ENCODE measurements at places on chromosomes 7 and 10.

GRCh38 chr10:8581521-8582225, 527.2 kb downstream of the GATA3 start:
- DNase-seq, result no peak

DNA sequence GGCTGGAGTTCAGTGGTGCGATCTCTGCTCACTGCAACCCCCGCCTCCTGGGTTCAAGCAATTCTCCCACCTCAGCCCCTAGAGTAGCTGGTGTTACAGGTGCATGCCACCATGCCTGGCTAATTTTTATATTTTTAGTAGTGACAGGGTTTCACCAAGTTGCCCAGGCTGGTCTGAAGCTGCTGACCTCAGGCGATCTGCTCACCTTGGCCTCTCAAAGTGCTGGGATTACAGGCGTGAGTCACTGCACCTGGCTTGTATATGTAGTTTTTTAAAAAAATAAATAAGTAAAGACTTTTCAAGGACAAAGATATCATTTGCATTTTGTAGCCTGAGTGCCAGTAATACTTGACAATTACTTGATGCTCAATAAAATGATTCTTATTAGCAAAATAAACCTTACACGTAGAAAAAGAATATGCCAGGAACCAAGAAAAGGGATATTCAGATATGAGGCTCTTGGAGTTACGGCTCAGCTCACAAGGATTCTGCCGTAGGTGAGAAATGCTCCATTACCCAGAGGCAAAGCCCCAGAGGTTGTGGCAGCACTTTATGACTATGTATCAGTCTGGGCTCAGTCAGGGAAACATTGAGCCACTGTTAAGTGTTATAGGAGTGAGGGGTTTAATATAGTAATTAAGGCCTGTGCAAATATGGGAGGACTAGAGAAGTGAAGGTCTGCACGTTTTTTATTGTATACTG, 98.5 kb downstream of the TPST1 start:
- no peak for DNase-seq

DNA sequence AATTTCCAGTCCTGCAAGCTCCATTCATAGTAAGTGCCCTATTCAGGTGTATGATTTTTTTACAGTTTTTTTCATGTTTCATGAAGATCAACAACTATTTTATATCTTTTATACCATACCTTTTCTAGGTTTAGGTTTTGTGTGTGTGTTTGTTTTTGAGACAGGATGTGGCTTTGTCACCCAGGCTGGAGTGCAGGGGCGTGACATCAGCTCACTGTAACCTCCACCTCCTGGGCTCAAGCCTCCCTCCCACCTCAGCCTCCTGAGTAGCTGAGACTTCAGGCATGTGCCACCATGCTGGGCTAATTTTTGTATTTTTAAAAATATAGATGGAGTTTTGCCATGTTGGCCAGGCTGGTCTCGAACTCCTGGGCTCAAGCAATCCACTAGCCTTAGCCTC, 35.0 kb downstream of the ARMH3 start:
- DNase-seq, result no peak

GRCh38 chr7:33185786-33186185, 56.4 kb downstream of the BBS9 start:
- no peak for DNase-seq

DNA sequence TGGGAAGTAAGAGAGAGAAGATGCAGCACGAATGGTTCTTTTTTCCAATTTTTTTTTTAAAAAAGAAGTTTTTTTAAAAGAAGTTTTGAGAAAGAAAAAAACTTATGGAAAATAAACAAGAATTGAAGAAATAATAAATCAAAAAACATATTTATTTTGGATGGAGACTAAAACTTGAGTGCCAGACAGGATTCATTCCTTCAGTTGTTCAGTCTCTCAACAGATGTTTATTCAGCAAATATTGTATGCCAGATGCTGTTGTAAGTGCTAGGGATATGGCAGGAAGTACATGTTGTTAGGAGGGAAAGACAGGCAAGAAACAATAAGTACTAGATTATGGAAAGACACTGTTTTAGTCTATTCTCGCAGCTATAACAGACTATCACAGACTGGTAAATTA, 750.7 kb upstream of the PHF14 start:
- DNase-seq, result no peak

DNA sequence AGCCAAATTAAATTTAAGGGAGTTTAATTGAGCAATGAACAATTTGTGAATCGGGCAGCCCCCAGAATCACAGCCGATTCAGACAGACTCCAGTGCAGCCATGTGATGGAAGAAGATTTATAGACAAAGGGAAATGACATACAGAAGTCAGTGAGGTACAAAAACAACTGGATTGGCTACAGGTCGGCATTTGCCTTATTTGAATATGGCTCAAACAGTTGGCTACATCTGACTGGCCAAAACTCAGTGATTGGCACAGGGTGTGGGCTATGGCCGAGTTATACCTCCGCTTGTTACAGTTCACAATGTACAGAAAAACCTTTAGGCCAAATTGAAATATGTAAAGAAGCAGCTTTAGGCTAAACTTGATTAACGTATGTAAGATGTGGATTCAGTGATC, 30.8 kb upstream of the EIF4H start:
- no peak for DNase-seq

DNA sequence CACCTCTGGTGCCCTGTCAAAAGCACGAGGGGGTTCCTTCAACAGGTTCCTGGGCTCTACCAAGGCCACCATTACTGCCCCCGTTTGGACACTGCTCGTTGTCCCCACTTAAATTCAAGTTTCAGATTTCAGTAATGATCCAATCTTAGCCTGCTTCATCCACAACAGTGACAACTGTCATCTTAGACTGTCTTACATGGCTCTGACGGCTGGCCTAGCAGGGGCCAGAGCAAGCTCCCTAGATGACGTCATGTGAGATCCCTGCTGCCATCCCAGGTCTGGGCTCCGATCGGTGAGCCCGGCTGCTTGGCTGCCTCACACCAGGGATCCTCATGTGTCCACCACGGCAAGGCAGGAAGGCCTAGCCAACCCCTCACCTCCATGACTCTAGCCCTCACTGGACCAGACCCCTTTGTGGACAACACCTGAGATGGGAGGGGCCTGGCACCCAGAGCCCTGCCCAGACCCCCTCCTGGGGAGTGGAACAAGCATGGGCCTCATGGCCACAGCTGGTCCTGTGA, 82.5 kb downstream of the FAM53B start:
- no peak for DNase-seq

GRCh38 chr10:88889559-88890337, 9.7 kb downstream of the STAMBPL1 start:
- no peak for DNase-seq

GRCh38 chr10:123890756-123891143, 857 bp downstream of the CPXM2 start:
- no peak for DNase-seq

DNA sequence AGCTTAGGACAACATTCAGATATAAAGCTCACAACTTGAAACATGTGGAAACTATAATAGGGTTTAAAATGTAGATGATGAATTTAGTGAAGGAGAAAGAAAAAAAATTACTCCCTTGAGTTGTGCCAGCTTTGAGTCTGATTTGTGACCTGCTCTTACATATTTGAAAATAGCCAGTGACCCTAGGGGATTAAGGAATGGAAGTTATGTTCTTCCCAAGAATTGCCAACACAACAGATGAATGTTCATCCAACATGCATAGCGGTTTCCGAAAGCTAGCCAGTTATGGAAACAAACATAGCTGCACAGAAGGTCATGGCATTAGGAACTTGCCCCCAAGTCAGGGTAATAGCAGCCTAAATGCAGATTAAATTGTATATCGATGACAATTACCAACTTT, 10.8 kb downstream of the TMEM196 start:
- DNase-seq, result no peak

DNA sequence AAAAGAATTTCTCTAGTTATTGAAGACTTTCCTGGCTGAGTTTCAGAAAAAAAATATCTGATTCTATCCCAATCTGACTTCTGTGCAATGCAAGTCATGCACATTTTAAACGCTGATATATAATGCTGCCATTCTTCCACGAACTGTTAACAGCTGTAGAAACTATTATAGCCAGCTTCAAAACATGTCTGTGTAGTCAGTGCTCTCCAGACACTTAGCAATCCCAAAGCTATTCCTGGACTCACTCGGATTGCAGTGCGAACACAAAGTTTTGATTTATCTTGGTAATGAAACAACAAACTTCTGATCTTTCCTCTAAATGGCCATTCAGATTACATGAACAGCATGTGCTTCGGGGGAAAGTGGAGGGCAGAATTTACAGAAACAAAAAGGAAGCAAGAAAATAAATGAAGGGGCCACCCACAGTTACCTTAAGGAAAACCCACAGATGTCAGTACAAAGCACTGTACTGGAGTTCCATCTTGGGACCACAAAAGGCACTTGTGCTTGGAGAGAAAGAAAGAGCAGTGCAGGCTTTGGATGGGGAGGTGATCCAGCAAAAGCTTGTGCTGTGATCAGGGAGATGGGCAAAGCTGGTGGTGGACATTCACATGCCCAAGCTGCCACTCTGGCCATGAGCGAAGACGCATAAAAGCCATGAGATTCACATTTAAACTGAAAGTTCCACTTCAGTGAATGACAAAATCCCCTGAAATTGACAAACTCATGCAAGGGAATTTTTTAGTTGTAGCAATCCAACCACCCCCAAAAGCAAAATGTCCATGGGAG, 32.1 kb upstream of the ADO start:
- no peak for DNase-seq

- DNase-seq, result no peak
These were observed 35.0 kb upstream of the DGKB start for GRCh38 chr7:14937581-14937980.

- DNase-seq, result no peak
These were observed 66.6 kb downstream of the ADARB2 start for GRCh38 chr10:1670541-1671365.

GRCh38 chr7:70294211-70294911, 696.1 kb downstream of the AUTS2 start:
- DNase-seq, result no peak

- DNase-seq, result no peak
These were observed 201.7 kb downstream of the SKAP2 start for GRCh38 chr7:26662646-26663045.

DNA sequence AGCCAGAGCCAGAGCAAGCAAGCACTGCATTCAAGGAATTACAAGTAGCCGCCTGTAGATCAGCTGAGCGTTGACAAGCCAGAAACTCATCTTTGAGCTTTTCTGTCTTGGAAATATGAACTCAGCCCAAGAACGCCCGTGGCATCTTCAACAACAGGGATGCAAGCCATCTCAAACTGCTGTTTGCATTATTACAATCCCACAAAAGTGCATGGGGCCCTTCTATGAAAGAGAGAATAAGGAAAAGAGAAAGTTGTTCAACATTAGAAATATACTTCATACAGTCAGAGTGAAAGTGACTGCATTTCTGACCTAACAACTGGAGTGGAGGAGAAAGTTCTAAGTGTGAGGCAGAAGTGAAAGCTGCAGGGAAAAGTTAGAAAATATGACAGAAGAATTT, 6.5 kb downstream of the SGCE start:
- no peak for DNase-seq

GRCh38 chr7:11524476-11525397, 307.3 kb downstream of the THSD7A start:
- DNase-seq, result no peak

- DNase-seq, result no peak
These were observed 12.2 kb downstream of the PLAC9 start for GRCh38 chr10:80144696-80145131.

DNA sequence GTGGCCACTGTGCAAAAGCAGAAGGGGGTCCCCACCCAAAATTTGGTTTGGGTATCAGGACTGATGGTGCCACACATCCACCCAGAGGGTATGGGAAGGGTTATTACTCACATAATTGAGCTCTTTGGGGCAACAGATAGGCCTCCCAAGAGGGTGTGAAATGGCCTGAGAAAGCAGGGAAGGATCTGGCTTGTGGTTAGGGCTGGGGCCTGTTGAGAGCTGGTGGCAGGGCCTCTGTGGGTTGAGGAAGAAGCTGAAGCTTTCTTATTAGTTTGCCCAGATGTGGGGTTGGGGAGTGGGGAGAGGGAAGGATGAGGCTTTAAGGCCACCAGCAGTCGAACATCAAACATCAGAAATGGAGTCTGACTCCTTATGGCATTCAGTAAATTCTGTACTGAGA, 18.3 kb upstream of the MKI67 start:
- no peak for DNase-seq

DNA sequence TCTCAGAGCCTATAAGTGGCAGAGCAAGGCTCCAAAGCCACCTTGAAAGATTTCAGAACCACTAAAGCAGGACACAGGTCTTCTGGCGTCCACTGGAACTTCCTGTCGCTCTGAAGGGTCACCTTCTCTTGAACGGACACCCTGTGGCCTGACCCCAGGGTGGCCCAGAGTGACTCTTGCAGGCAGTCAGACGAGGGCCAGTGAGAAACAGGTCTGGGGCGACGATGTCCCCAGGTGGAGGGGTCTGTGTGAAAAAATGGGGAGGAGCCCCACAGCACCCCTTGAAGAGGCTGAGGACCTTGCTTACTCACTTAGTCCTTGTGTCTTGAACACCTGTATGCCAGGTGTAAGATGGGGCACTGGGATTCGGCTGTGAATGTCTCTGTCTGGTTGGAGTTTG, 946 bp upstream of the RASGEF1A start:
- DNase-seq, result no peak

- no peak for DNase-seq
These were observed 197.3 kb downstream of the PRPF18 start for GRCh38 chr10:13784067-13784466.

DNA sequence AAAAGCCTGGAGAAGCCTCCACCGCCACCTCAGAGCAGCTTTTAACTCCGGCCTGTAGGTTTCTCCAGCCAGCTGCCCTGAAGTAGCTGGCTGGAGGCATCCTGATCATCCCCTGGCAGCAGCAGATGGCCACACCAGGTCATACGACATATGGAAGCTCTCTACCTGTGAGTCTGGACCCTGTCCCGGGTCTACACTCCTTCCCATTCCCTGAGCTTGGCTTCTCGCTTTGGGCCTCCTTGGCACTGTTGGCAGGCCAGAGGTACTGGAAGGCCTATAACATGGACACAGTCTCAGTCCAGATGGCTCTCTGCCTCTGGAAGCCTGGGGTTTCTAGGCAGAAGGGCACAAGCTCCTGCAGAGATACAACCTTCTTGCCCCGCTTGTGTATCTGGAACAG, 43.5 kb upstream of the TRIM8 start:
- no peak for DNase-seq

DNA sequence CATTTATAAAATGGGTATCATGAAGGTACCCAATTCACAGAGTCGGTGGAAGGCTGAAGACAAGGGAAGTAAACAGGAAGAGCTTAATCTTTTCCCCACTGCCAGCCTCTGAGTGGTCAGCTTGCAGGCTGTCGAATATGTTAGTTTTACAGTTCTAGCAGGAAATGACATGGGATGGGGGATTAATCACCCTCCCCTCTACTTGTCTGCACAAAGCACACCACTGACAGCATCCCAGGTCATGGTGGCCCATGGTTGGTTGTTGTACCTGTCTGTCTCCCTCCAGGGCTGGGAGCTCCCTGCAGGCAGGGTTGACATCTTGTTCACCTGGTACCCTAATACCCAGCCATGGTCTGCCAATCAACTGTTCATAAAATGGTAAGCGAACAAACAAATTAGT, 55.6 kb downstream of the GRB10 start:
- no peak for DNase-seq

- DNase-seq, result no peak
These were observed 526.9 kb upstream of the VSTM2A start for GRCh38 chr7:54015251-54015650.

Measured in liver (tissue), 10 donors.